A673 (cell line): ENCODE measurements at places on chromosomes 3 and 15.

DNA sequence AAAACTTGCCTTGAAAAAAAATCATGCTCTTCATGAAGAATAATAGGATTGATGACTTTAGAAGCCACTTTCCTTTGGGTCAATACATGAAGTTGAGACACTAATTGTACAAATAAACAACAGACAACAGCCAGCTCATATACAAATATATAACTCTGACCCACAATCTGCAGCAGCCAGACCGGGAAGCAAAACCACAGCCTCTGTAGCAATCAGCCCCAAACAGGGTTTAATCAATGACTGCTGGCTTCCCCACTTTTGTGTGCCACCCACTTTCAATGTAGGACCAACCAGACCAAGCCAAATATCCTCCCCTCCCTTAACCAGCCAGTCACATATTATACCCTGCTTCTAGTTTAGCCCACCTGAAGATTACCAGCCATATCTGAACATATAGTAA is 39.0 kb downstream of the IFT57 start:
- DNase-seq = no peak

DNA sequence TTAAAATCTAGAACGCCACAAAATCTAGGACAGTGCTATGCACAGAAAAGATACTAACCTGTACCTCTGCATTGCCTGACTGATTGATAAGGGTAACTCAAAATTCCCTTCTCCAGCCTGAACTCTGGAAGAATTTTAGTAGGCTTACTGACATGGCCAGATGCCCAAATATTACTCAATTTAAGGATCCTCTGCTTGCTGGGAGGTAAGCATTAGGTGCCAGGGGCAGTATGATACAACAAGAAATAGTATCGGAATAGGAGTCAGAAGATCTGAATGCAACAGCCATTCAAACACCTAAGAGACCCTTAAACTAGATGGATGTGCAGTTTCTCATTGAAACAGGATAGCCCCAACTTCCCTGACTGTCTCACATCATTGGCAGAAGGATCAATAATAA is 45.4 kb downstream of the CERS3 start:
- DNase-seq = no peak

GRCh38 chr3:174444391-174444790 is 414.7 kb upstream of the NAALADL2 start:
- no peak for DNase-seq

DNA sequence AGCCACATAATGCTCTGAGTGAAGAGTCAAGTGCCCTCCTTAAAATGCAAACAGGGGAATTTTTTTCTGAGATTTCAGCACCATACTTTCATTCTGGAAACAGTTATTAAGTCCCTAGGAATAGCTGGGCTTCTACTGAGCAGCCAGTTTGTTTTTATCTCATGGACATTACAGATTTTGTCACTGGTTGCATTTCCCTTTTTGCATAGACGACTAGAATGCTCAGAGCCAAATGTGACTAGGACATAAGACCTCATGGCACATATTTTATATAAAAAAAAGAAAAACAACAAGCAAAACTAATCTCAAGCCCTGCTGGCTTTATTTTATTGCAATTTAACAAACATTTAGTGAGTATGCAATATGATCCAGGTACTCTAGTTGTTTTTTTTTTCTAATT is 112.7 kb upstream of the NANOGP8 start:
- DNase-seq = no peak

DNA sequence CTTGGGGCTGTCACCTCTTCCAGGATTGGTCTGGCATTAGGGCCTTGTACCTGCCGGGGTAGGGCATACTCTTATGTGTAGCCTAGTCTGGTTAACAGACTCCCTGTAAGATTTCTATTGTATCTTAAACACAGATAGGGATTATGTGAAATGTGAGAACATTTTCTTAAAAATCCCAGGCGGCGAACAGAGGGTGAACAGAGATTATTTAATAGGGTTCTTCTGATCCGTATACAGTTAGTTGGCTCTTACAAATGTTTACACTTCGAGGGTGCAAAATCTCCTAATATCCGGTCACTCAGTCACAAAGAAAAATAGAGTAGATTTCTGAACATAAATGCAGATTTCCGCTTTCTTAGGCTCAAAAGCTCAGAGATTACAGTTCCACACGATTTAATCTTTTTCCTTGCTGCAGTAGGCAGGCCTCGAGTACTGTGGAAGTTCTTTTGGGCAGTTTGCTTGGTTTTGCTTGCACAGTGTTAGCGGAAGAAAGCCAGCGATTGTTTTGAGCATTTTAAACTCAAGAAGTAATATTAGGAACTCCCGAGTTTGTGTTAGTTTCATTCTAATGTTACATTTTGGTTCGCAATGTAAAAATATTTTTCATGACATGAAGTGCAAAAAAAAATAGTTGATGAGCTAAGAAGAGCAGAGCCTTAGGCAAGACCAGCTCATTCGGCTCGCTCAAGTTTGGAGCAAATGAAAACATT is 993 bp downstream of the PLCL2 start:
- no peak for DNase-seq

DNA sequence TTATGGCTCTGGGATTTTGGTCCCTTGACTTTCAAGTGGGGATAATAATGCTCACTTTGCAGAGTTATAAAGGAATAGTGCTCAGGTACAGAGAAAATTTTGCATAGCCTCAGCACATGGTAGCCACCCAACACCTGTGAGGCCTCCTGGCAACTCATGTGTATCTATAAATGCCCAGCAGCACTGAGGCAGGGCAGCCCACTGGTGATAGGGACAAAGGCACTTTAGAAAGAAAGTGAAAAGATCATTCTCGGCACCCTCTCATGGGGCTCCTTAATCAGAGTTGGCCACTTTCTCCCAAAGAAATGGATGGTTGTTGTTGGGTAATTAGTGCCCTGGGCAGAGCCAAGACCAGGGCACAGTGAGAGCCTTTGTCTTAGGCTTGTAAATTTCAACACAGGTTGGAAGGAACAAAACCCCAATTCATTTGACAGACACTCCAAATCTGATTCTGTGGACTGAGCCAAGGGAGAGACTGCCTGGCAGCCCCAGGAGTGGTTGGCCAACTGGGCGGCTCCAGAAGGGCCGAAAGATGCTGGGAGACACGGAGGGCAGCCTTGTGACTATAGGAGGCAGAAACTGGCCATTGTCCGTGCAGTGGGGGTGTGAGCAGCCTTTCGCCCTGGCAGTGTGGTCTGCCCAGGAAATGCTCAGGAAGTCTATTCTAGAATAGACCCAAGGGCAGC is 213.2 kb upstream of the RGMA start:
- no peak for DNase-seq

DNA sequence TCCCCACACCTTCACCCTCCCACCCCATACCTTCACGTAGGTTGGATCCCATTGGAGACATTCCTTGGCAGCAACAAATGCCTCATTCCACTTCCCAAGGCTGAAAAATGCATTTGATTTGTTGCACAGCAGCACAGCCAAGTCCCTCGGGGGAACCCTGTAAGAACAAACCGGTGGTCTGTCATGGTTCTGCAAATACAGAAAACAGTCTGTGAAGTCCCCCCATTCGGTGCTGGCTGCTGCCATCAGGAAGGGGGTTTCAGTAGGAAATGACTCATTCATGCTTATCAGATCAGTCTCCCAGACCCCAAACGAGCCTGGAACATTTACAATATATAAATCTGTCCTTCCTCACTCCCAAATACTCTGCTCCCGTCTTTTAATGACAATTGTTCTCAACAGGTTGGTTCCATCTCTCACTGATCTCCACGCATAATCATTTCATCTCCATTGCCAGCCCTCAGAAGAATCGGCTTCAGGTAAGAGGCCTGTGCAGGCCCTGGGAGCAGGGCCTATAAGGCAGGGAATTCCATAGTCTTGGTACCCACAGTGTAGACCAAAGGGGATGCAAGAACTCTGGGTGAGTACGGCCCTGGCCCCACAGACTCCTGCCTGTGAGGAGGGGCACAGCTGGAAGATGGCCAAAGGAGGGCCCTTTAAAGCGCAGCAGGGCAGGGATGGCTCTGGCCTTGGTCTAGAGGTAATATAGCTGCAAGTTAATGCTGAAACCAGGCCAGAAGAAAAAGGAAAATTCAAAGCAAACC is 41.6 kb downstream of the TRANK1 start:
- DNase-seq = peak; percentile 72

DNA sequence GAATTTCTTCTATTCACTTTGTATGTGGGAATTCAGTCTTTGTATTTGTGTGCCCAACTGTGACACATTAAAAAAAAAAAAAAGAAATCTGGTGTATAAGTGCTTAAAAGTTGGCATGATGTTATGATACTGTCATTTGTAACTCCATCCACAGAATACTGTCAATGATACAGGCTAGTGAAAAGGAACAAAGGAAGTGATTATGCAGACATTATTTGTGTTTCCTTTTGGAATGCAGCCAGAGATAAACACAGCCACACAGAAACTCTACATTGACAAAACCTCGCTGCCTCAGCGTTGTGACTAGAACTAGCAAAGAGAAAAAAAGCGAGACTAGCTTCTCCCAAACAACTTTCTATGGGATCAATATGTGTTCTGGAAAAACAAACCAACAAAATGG is 519.2 kb upstream of the AGTR1 start:
- peak; percentile 89 for DNase-seq
